ENCODE measurements at places on chromosomes 3 and 15.
A peak's percentile ranks its signal among the peaks of the same experiment; 100 is the strongest.

DNA sequence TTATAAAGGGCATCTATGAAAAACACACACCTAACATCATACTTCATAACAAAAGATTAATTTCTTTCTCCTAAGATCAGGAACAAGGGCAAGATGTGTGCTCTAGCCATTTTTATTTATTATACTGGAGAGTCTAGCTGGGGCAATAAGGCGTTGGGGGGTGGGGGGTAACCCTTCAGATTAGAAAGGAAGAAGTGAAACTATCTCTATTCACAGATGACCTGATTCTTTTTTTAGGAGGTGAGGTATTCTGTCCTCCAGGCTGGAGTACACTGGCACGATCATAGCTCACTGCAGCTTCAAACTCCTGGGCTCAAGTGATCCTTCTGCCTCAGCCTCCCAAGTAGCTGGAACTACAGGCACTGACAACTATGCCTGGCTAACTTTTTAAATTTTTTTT lies 89.5 kb upstream of the MANF start:
- DNase-seq, result no peak

DNA sequence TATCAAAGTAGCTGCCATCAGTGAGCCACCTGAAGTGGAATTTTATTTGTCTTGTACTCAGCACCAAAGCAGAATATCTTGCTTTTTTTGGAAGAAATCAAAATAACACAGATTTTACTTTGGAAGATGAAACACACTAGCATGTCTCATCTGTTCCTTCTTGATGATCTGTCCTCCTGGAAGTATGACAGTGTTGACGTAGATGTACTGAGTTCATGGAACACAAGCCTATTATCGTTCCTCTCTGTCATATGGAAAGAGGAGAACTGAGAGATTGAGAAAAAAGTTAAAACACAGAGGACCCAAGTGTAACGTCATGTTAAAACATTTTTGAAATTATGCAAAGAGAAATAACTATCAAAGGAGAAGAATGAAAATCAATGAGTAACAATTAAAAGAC lies 340.2 kb downstream of the ROBO2 start:
- no peak for DNase-seq

- no peak for DNase-seq
Observed at GRCh38 chr3:71397726-71398125, 185.8 kb downstream of the FOXP1 start.

DNA sequence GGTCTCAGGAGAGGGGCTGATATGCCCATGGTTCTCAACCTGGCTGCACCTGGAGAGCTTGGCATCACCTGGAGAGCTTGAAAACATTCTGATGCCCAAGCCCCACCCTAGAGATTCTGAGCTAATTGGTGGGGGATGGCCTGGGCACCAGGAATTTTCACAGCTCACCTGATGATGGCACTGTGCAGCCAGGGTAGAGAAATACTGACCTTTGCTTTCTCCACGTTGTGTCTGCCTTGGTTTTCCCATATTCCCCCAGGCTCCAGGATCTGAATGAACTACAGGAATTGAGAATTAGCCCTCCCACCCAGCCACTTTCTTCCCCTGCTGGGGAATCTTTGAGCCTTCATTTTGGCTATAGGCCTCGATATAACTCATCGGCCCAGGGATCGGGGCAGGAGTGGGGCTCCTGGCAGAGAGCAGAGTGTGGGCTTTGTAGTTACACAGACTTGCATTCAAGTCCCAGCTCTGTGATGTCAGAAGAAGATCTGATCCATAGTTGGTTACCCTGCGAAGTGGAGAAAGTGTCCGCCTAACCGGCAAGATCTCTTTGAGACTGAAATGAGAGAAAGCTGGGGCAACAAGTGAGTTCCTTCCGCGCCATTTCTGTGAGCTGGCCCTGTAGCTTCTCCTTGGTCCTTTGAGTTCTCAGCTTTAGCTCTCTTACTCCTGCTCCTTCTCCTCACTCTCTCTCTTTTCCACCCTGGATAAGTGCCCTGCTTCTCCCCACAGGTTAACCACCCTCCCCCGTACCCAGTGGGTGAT lies 33.1 kb upstream of the UBE2Q2 start:
- DNase-seq, result no peak

- DNase-seq, result peak; percentile 84
Observed at GRCh38 chr3:115783938-115784738, 160.8 kb downstream of the GAP43 start.

GRCh38 chr15:68316061-68316804 lies 38.7 kb downstream of the FEM1B start:
- DNase-seq, result no peak

GRCh38 chr3:128438488-128439072 lies 28.1 kb downstream of the DNAJB8 start:
- DNase-seq, result no peak
